Lung microvascular endothelial cell (primary cell): ENCODE measurements at places on chromosomes 16 and 17. TPM values are rescaled to one million over a fixed set of nuclear protein-coding genes. Genes with fewer than 3 reads are reported as not detected.
A peak's percentile ranks its signal among the peaks of the same experiment; 100 is the strongest.

SDR42E2 gene
- total RNA-seq: 0.20 and 0.22 TPM in 2 replicates

DNA sequence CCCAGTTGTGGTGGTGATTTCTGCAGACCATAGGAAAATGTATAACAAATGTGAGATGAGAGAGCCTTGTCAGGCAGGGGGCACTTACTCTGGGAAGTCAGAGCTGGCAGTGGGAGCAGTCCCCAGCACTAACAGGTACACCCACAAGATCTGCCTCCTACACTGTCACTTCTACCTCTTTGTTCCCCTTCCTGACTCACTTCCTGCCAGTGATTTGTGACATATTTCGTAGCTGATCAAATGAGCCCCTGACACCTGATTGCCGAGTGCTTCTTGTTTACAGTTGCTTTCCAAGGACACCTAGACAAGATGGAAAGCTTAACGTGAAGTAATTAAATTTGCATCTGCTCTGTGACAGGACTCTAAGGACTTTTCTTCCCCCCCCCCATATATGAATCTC is 40.5 kb downstream of the FTO start:
- peak; percentile 25 for DNase-seq

CYB5B gene
- total RNA-seq: 48.2 and 52.8 TPM in 2 replicates

DNA sequence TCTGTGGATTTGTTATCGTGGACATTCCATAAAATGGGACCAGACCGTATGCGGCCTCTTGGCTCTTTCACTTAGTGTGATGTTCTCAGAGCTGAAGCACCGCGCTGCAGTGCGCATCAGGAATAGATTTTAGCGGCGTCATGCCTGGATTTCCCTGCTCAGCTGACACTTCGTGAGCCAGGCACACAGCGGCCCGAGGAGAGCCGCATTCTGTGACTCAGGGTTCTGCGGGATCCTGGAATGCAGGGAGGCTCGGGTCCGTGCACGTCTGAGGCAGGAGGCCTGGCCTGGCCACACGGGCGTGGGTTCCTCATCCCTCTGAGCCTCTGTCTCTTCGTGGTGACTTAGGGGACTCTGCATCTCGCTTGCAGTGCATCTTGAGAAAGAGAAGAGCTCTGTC is 13.4 kb downstream of the CBFA2T3 start:
- DNase-seq: no peak

SARM1 gene
- 1.5 and 2.4 TPM in 2 replicates for total RNA-seq

- no peak for DNase-seq
Measured at GRCh38 chr16:83549316-83550182, 258.2 kb upstream of the HSBP1 start.

DNA sequence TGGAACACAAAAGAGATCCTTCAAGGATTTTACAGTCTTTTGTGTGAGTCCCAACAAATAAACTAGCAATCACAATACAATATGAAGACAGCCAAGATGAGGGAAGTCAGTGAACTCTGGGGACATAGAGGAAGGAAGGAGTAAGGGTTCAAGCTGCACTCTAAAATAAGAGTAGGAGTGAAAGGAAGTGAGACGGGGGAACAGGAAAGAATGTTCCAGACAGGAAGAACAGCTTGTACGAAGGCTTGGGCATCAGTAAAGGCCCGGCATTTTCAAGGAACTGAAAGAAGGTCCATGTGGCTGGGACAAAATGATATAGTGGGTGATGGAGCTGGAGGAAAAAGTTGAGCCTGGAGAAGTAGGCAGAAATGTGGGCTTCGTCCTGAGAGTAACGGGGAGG is 4.5 kb downstream of the CCL17 start:
- DNase-seq: no peak

DNA sequence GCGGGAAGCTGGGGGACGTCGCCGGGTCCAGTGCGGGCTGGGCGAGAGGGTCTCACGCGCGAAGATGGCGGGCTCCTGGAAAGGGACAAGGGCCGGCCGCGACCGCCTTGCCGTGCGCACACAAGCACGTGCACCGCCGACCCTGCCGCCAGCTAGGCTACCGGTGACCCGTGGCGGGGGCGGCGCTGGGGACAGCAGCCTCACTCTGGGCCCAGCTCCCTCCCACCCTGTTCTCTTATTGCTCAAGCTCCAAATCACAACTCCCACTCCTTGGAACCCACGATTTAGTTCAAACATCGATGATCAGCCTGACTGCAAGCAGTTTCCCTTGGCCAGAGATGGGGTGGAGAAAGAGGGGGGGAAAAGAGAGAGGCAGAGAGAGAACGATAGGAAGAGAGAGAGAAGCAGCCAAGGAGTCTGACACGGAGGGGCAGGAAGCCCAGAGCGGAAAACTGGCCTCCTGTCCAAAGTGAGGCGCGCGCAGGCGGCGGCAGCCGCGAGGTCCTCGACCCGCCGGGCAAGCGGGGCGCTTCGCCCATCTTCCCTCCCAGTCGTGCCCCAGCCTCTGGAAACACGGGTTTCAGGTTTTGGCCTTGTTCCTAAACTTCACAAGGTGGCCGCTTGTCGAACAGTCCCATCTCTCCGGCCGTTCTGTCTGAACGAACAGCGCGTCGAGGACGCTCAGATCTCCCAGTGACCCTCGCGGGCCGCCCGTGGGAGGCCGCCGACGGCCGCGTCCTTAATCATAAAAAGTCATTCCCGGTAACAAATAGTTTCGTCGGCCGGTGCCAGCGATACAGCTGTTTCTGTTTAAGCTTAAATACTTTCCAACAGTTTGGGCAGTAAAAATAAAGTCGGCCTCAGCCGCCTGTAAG is 1.7 kb upstream of the CBX8 start:
- no peak for DNase-seq

DNA sequence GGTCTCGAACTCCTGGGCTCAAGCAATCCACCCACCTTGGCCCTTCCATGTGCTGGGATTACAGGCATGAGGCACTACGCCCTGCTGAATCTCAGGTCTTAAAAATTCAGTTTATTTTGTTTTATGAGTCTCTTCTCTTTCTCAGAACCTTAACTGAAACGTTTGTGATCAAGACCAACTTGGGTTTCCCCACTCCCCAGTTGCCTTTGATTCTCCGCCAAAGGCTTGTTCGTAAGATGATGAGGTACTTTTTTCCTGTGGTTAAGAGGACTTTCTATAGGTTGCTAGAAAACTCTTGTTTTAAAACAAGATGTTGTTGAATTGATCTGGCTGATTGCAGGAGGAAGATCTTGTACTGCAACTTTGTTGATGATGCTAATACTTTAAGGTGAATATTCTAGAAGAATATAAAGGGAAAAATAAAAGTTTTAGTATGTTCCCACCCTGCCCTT is 11.7 kb downstream of the ABCC1 start:
- peak; percentile 77 for DNase-seq

CLDN9 gene
- total RNA-seq: not detected in 2 replicates
